ENCODE measurements at places on chromosomes 12 and 14. TPM values are rescaled to one million over a fixed set of nuclear protein-coding genes. Genes with fewer than 3 reads are reported as not detected.

LARP4 gene
- total RNA-seq: 73.3 TPM

IL26 gene
- total RNA-seq: 4.5 TPM

KRT6C gene
- total RNA-seq: not detected

GATC gene
- total RNA-seq: 16.3 TPM

SERPINA3 gene
- 24.2 TPM for total RNA-seq

FNTB gene
- total RNA-seq: 13.7 TPM

CLBA1 gene
- total RNA-seq: 9.8 TPM

GALNT4 gene
- total RNA-seq: 23.3 TPM

LBHD2 gene
- not detected for total RNA-seq

Data from articular chondrocyte of knee joint (primary cell).